ENCODE measurements at places on chromosomes 3 and 15.

DNA sequence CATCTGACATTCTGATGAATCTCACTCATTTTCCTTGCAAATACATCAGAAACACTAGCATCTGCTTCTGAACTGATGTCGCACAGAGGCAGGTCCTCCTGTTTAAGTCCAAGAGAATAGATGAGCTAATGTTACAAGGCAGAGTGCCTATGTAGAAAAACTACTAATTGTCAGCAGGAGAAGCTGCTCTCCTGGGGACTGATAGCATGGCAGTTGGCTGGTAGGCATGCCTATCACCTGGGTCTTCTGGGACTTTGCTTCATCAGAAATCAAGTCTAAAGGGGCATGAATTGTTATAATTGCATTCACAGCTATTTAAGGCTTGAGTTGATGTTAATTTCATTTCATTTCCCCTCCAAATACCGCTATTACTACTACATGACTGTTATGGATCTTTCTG, 457.2 kb downstream of the RAP2B start:
- no peak for DNase-seq

GRCh38 chr3:136602818-136603217, 149.4 kb downstream of the STAG1 start:
- DNase-seq, result no peak

DNA sequence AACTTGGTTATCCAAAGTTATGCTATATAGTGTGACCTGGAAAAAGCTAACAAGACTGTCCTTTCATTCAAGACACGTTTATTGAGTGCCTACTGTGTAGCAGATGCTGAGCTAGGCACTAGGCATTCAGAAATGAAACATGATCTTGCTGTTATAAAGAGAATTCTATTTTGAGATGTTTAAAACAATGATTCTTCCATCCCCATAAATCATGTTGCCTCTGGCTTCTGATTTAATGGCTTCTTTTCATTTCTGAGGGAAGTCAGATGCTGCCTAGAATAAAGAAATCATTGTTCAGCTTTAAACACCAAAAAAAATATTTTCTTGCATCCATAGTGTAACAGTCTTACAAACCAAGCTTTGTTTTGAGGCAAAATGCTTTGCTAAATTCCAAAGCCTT, 620.9 kb upstream of the UBE2E2 start:
- no peak for DNase-seq

DNA sequence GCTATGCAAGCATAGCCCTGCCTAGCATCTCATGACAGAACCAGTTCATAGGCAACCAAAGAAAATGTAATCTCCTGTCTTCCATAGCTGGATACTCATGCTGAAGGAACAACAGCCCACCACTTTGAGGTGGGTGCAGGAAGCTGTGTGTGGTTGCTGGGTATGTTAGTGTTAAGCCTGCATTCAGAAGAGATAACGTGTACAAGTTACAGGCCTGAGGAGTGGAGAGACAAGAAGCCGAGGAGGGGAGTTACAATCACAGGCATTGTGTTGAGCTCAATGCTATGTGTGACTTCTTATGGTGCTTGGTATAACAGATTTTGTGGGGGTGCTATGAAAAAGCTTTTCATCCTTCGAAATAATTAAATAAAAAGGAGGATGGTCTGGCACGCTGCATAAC, 42.8 kb upstream of the SECISBP2L start:
- no peak for DNase-seq

DNA sequence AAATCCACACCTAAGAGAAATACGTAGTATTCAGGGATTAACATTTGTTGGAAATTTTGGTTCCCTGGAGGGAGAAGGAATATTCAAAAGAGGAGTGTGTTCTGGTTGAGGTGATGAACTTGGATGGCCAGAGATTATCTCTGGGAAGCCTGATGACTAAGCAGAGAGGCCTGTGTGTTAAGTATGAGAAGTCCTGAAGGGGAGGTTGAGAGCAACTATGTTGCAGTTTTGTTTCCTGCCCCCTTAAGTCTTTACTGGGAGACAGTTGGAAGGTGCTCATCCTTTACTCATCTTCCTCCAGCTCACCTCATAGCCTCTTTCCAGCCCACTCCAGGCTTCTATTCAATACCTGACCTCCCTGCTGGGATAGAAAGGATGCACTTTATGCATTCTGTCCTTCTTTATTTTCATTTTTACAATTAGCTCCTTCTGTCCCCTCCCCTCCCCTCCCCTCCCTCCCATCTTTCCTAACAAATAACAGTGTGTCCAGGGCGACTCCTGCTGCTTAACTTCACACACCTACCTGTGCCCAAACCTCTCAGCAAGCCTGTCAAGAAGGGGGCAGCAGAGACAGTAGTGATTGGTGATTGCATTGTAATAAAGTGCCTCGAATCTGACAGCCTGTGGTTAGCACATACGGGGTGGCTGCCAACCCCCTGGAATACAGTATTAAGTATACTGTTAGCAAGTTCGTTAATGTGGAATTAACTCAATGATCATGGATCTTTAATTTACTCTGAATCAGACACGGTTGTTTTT, 11.9 kb downstream of the RAP2B start:
- no peak for DNase-seq

DNA sequence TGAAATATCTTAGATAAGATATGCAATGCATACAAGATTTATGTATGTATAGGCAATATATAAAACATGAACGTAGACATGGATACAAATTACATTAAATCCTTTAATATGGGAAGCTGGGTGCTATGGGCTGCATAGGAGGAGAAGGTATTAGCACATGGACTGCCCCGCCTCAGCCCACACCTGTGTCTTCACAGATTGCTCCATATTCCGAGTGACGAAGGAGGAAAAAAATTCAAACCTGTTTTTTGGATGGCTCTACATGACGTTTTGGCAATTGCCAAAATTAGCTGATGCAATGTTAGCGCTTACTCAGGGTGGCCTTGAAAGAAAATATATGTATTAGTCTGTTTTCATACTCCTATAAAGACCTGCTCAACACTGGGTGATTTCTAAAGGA, 223.4 kb upstream of the SLCO3A1 start:
- no peak for DNase-seq

GRCh38 chr3:139555249-139555648, 15.7 kb upstream of the RBP1 start:
- no peak for DNase-seq

GRCh38 chr3:130738241-130738640, 8.4 kb downstream of the PIK3R4 start:
- DNase-seq, result no peak

DNA sequence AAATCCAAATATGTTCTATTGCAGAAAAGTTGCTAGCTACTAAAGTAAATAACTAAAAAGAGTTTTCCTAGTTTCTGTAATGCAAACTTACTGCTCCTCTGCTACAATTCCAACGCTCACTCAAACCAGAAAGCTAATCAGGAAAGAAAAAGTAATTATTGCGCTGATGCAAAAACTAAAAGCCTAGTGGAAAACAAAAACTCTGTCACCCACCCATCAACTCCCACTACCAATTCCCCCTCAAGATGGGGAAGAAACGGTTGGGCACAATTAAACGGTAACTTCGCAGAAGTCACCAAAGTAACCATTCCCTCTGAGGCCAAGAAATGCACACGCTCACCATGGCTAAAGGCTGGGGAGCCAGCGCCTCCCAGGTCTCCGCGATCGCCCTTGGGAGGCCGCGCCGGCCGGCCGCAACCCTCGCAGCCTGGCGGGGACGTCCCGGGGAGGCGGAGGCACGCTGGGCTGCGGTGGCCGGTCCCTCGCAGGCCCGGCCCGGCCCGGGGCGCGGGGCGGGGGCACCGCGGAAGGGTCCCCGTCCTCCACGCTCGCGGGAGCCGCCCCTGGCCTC, 684 bp downstream of the SLTM start:
- peak; percentile 5 for DNase-seq

DNA sequence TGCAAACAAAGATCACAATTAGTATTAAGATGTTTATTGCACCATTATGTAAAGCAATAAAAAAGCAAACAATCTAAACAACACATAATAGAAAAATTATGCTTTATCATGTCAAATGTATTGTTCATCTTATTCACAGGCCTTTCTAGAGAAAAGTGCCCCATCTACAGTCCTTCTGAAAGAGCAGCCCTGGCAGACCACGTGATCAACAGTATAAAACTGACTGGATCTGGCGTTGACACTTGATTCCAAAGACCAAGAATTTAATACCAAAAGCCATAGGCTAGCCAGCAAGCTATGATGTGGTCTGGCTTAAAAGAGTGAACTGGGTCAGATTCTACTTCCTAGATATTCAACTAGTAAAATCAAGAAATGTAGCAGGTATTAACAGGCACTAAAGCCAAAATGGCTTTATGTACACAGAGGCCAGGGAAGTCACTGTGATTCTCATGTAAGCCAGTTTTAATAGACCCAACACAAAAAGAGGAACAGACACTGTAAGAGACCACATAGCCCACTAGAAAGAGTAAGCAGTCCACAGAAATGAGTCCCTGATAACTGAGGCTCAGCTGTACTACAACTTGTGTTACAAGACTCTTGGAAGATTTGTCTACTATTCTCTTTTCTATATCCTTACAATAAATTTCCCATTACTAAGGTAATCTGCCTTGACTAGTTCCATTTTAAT, 32.5 kb downstream of the DMXL2 start:
- no peak for DNase-seq

DNA sequence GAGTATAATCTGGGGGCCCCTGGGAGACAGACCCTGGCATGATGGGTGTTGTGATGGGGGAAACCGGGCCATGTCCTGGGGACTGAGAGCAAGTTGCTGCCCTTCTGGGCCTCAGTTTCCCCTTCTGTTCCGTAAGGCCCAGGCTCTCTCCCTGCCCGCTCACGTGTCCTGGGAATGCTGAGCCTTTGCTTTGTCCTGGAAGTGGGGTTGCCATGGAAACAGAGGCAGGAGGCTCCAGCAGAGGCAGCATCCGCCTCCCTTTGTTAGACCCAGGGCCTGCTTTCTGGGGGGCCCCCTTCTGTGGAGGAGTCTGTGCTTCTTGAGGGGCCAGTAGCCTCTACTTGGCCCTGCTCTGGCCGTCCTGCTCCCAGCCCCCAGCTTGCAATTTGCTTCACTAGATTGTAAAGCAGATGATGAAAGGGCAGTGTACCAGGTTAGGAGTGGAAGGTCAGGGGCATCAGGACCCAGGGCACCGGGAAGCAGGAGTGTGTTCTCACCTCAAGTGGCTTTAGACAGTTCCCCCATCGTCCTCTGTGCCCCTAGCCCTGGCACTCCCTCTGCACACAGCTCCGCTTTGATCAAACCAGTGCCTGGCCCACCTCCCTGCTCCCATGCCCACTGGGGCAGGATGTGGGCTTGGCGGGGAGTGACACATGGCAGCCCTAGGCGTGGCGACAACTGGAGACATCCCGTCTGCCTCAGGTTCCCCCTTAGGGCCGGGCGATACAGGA, 105.6 kb downstream of the FBLN2 start:
- no peak for DNase-seq

DNA sequence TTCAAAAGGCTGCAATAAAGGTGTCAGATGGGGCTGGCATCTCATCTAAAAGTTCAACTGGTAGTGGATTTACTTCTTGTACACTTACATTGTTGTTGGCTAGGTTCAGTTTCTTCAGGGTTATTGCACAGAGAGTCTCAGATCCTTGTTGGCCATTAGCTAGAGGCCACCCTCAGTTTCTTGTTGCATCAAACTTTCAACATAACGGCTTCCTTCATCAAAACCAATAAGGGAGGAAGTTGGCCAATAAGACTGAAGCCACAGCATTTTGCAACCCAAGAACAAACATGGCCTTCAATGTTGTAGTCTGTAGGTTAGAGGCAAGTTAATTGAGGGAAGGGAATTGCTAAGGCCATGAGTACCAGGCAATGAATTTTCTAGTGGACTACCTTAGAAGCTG, 218.0 kb downstream of the ZBBX start:
- DNase-seq, result no peak

DNA sequence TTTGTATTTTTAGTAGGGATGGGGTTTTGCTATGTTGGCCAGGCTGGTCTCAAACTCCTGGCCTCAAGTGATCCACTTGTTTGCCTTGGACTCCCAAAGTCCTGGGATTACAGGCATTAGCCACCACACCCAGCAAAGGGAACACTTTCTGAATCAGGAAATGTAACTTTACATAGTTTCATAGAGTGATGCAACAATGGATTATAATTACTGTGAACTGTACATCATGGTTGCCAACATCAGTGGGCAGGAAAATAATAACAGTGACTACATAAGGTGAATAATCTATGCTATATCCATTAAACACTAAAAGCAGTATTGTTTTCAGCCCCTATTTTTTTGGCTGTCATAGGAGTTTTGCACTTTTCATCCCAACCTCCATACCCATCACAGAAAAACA, 5.0 kb upstream of the KPNA1 start:
- no peak for DNase-seq

GRCh38 chr3:64648927-64649906, 38.6 kb downstream of the ADAMTS9 start:
- no peak for DNase-seq

DNA sequence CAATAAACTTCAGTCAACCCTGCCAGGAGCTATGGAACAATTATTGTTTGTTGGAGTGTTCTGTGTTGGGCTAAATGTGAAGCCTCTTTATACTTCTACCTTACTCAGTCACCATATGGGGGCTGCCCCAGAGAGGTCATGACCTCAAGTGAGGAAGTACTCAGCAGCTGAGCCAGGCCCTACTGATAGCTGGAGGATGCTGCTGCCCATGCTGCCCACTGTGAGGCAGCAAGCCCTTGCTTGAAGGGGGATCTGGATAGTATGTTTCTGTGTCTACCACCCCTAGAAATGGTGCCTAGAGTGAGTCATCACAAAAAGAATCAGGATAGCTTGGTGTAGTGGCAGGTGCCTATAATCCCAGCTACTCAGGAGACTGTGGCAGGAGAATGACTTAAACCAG, 4.5 kb upstream of the RPL24 start:
- DNase-seq, result no peak

DNA sequence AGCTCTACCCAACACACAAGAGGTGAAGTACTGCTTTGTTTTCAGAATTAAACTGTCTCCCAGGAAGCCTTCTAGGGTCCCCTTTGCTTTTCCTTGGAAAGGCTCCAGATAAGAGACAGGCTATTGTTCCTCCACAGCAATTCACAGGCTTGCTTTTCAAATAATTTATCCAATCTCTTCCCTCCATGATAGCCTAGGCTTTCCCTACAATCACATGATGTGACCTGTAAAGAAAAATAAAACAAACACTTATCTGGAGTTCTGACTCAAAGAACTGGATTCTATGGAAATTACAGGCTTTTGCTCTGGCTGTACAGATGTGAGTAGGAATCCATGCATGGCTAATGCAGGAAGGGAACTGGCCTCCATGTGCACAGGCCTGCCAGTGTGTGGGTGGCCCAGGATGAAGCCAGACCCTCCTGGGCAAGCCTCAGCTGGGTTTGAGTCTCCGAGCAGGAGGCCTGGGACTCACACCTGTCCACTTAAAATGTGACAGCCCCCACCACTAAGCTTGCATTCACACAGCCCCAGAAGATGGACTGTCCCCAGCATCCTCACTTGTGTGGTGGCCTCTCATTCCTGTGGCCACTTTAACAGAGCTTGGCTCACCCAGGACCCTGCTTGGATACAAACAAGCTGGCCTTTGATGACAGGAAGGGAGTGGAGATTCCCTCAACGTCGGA, 75.8 kb upstream of the LEKR1 start:
- DNase-seq, result no peak

GRCh38 chr3:105722943-105723556, 145.8 kb downstream of the CBLB start:
- no peak for DNase-seq

All from stimulated activated CD4-positive, alpha-beta T cell treated with anti-CD3 and anti-CD28 coated beads, Interleukin-12 subunit alpha, Interleukin-12 subunit beta, amount 100 ng/mL, for 48 hours (primary cell).